Activated CD4-positive, alpha-beta T cell treated with anti-CD3 and anti-CD28 coated beads for 1 hour (primary cell): ENCODE measurements at places on chromosomes 16 and 17.

DNA sequence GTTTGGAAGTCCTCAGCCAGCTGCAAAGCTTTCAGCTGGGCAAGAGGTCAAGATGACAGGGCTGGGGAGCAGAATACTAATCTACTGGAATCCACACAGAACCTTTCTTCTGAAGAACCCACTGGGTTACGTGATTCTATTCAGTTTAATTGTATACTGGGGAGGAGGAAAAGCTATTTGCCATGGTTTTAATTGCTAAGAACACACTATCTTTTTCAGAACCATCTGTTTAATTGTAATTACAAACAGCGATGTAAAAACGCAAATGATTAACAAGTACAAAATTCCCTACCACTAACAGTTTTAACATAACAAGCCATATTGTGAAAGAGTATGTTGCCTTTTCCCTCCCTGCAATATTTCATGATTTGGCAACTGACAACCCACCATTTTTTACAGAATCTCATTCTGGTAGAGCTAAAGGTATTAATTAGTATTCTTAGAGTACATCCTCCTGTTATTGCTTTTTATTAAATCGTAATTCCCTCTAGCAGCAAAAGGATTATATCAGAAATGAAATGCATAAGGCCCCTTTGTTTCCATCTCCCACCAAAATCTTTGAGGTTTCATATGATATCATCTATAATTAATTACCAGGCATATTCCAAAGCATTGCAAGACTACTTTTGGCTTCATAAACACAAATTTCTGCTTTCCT lies 12.1 kb downstream of the HYDIN start:
- no peak for DNase-seq

DNA sequence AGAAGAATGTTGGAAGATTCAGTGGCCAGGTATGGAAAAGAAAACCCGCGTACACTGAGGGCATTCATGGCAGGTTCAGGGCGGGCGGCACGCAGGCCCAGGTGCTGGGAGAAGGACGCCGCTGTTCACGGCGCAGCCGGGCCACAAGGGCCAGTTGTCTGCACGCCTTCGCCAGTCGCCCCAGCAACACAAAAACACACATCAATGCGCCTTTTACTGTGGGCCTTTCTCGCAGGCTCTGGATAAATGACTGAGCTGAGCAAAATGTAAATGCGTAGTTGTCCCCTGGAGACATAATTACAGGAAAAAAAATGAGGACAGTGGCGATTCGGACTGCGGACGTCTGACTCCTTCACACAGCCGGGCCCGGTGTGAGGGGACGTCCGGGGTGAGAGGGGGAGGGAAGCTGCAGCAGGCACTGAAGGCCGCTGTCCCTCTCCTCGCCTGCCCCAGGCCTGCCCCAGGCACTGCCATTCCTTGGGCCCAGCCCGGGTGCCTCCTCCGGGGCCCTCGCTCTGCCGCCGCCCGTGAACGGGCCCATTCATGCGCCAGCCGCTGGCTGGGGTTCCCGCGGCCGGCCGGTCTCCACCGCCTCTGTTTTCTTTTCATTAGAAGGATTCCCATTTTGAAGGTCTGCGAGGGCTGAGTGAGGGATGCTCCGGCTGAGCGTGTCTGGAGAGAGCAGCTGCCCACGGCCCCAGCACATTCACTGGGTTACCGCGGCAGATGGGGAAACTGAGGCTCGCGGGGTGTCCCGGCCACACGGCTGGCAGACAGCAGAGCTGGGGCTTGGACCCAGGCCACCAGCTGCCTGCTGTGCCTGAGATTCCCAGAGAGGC lies 6.5 kb upstream of the ZNF469 start:
- no peak for DNase-seq

GRCh38 chr16:51549836-51550235 lies 398.8 kb upstream of the SALL1 start:
- no peak for DNase-seq

- DNase-seq: no peak
These were observed 86.9 kb downstream of the FOXL1 start for GRCh38 chr16:86665319-86665675.

DNA sequence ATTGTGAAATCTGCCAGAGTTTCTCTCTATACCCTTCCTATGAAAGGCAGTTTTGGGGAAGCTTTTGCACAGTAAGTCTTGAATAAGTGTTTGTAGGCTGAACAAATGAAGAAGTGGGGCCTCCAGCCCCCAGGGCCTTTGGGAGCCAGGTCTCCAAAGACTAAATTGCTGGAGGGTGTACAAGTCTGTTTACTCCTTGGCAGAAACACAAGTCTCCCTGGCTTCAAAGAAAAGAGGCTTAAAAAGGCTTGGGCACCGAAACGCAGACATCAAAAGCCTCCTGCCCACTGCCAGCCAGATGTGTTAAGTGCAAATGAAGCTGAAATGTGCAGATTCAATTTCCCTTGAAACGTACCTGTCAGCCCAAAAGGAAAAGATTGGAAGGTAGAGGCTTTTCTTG lies 146.3 kb downstream of the TMEM132E start:
- no peak for DNase-seq

DNA sequence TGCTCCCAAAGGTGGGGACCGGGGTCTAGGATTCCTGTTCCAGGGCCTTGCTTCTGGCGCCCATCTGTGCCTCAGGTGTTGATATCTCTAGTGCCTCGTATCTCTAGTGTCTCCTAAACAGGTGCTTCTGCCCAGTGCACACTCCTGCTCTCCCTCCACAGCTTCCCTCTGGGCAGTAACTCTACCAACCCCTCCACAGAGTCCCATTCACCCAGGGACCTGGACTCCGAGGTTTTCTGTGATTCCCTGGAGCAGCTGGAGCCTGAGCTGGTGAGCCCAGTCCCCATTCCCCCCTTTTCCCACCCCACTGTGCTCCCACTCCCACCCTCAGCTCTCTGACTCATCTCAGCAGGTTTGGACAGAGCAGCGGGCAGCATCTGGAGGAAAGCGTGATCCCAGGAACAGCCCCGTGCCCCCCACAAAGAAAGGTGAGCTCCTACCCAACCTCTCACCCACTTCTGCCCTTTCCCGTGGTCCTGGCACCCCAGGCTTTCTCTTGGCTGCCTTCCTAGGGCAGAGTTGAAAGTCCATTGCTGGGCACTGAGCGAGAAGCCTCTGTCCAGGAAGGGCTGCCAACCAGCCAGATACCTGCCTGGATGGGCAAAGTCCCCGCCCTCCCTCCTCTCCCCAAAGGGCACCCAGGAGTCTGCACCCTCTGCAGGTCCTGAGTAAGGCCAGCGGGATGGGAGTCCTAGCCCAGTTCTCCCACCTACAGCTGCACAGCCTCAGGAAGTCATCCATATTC lies 2.2 kb downstream of the ACBD4 start:
- no peak for DNase-seq

DNA sequence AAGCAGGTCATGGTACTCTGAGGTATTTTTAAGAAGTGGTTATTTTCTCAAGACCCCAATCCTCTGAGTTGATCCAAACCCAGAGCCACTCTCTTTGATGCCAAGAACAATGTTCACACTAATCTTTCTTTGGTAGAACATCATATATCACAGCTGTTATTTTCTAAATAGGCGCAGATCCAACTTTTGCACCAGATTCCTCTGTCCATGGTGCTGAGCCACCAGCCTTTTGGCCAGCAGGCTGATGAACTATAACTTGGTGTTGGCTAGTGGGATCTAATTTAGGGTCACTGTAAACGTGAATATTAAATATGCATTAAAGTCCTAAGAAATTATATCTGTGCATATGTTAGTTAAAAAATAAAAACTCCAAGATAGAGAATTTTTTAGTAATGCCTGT lies 7.0 kb upstream of the ZKSCAN2 start:
- no peak for DNase-seq

GRCh38 chr17:72150632-72151460 lies 30.0 kb downstream of the SOX9 start:
- DNase-seq: no peak
